ENCODE measurements at places on chromosomes 16 and 17.

DNA sequence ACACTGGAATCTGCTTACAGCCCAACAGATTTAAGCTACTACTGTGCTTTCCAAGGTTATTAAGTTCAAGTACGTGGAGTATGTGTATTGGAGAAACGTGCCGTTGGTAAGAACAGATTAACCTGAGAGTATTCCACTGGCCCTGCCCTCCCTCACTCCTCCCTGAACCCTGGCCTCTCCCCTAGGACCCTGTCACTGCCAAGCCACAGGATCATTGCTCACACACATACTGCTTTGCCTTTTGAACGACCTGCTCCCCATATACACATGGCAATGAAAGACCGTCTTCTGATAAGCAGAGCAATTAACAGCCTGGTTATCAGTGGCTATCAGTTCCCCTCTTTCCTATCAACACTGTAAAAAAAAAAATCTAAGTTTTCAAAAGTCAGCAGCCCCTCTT is 458.9 kb upstream of the DYNLRB2 start:
- DNase-seq, result no peak

GRCh38 chr17:29588562-29589411 is 661 bp downstream of the GIT1 start:
- no peak for DNase-seq

DNA sequence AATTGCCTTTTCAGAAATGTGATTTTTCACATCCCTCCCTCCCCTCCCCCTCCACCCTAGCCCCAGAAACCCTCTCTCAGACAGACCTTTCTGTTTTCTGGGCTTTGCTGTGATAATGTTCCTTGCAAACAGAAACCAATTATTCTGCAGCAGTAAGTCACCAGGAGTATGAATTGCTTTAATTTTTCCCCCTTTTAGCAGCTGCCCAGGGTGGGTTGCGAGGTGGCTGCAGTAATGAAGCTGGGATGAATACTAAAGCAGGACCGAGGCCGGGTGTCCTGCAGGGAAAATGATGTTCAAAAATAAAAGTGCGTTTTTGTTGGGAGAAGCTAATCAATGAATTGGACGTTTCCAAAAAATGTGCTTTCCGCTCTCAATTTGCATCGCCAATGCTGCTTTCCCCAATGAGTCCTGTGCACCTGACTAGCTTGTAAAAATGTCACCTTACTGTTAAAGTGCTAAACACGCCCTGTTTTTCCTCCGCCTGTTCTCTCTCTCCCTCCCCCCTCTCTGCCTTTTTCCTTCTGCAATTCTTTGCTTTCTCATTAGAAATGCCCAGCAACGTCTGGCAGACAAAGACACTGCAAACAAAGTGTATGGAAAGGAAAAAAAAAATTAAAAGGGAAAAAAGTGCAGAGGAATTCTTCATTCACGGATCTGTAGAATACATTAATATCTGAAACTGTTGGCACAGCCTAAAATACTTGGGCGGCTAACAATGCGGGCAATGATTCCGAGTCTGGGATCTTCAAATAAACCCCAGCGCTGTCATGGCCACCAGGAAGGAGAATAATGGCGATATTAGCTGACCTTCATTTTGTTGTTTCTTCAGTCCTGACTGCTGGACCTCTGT is 244.1 kb downstream of the STX8 start:
- DNase-seq, result no peak

DNA sequence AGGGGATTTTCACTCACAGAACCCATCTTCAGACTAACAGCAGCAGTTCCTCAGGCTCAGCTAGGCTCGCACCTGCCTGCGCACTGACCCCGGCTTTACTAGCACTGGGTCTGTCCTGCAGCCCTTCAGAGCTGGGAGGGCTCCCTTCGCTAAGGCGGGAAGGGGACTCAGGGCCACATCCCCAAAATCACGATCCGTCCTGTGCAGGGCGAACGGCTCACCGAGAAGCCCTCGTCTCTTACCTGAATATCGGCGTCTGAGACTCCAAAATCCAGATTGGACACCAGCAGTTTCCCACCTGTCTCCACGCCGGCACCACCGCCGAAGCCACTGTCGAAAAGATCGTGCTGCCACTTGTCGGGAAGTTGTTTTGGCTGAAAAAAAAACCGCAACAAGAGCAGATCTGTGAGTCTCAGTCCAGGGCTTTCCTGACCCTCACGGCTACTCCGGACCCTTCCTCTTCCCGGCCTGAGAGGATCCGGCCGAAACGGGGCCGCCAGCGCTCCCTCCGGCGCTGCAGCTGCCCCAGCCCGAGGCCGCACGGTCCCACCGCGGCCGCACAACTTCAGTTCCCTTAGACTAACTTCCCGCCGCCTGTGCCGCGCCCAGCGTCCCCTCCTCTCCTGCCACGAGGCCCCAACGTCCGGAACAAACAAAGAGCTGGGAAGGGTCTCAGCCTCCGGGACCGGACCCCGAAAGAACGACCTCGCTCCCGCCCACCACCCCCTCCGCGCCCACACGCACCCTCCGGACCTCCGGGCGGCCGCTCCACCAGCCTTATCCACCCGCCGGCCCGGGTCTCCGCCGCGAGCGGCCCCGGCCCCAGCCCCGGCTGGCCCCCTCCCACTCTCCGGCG is 711 bp downstream of the ALYREF start:
- DNase-seq, result no peak

GRCh38 chr16:84889066-84889465 is 69.3 kb downstream of the CRISPLD2 start:
- no peak for DNase-seq

- no peak for DNase-seq
These were observed 17.9 kb downstream of the KPNA2 start for GRCh38 chr17:68053231-68054013.

DNA sequence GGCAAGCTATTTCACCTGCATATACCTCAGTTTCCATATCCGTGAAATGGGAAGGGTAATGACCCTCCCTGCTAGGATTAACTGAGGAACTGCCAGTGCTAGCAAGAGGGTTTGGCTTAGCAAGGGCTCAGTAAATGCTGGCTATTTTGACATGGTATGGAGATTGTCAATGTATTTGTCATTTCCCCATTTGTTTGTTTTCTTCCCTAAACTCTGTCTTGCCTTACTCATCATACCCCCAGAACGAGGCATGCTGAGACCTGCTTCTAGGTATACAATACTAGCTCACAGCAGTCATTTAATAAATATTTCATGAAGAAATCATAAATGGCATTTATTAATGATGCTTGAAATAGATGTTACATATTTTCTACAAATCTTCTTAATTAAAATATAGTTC is 124.0 kb downstream of the DYNLRB2 start:
- DNase-seq, result no peak

- no peak for DNase-seq
These were observed 6.7 kb upstream of the TOB1 start for GRCh38 chr17:50872710-50873424.

GRCh38 chr17:38745545-38745944 is 2.6 kb downstream of the PCGF2 start:
- no peak for DNase-seq

DNA sequence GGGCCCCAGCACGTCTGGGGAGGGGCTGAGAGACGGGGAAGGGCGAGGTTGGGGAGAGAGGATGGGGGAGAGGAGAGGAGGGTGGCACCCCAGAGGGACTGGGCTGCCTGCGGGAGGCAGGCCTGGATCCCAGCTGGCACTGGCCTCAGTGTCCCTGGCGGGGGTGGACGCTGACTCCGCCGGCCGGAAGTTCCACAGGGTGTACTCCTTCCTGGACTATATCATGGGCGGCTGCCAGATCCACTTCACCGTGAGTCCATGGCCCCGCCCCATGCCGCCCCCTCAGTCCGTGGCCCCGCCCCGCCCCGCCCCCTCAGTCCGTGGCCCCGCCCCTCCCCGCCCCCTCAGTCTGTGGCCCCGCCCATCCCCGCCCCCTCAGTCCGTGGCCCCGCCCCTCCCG is 11.3 kb downstream of the CPNE7 start:
- DNase-seq, result no peak

GRCh38 chr16:3664187-3664896 is 9.9 kb downstream of the DNASE1 start:
- no peak for DNase-seq

GRCh38 chr17:79840269-79840988 is 1.2 kb upstream of the CBX4 start:
- no peak for DNase-seq

- no peak for DNase-seq
These were observed 21.5 kb upstream of the PSMD7 start for GRCh38 chr16:74275031-74275636.

- no peak for DNase-seq
These were observed 371.2 kb downstream of the NPIPA8 start for GRCh38 chr16:17965133-17965900.

GRCh38 chr16:1279945-1280589 is 24.2 kb downstream of the TPSD1 start:
- no peak for DNase-seq

GRCh38 chr16:2511128-2511800 is 2.5 kb upstream of the ATP6V0C start:
- DNase-seq, result no peak

DNA sequence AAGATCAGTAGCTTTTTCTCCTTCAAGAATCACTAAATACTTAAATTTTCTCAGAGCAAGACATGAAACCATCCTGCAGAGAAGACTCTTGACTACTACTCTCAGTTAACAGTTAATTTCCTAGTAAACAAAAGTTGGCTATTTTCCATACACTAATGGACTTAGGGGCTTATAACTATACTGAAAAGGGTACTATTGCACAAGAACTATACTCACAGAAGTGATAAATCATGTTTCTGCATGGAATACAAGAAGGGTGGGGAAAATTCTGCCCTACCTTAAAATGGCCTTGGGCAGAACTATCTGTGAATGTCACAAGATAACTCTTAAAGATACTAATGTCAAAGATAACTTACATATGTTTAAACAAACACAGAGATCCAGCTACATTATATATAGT is 12.5 kb downstream of the ZNF652 start:
- DNase-seq, result no peak

DNA sequence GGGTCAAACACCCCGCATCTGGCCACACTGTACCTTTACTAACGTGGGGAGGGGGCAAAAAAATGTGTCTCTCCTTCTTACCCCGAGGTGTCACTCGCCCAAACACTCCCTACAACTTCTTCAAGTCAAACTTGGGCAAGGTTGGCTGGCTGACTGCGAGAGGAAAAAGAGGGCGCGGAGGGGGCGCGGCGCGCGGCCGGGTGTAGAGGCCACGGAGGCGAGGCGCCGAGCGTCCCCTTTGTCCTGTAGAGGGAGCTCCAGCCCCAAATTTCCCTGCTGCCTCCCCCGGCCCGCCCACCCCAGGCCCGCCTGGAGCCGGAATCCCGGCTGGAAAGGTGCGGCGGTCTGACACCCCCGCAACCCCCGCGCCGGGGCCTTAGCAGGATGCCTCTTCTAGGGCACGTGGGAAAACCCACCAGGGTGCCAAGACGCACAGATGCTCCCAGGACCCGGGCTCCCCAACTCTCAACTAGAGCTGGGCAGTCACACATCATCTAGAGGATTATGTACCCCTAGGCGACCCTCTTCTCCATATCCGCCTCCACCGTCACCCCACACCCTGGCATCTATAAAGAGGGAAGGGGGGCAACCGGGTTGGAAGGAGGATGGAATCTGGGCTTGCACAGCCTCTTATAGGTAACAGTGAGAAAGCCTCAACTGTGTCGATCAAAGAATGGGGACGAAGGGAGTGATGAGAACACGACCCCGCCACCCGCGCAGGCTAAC is 4.2 kb downstream of the IRX3 start:
- no peak for DNase-seq

- no peak for DNase-seq
These were observed 36.1 kb upstream of the ERCC4 start for GRCh38 chr16:13883881-13884280.

GRCh38 chr17:78812855-78813254 is 27.8 kb downstream of the USP36 start:
- no peak for DNase-seq

GRCh38 chr17:73847952-73848351 is 203.7 kb upstream of the SDK2 start:
- DNase-seq, result no peak

DNA sequence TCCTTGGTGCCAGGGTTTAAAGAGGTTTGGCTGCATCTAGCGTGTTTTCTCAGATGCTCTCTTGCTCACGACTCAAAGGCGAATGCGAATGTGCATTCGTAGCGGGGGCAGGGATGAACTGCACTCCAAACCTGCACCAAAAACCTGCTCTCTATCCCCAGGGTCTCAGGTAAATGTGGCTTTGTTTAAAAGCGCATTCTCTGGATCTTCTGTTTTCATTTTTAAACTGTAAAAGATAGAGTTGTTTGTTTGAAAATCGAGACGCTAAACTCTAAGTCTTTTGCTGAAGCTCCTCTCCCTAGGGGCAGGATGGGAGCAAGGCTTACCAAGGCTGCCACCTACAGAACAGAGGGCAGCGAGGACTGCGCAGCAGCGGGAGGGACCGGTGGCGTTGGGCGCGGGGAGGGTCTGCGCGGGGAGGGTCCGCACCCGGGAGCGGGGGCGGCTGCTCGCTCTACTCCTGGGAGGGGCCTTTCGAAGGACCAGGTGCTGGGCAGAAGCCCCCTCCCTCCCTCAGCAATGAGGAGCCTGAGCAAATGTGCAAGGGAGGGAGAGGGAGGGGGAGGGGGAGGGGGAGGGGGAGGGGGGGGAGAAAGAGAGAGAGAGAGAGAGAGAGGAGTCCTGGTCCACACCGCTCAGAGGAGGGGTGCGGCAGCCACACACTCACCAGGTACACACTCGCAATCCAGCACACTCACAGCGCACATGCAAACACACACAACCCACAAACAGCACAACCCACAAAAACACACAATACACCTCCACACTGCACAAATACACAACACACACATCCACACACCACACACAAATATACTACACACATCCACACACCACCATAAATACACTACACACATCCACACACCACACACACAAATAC is 142.8 kb downstream of the GRIN2A start:
- no peak for DNase-seq

GRCh38 chr17:57178839-57179238 is 77.5 kb upstream of the MSI2 start:
- DNase-seq, result no peak

DNA sequence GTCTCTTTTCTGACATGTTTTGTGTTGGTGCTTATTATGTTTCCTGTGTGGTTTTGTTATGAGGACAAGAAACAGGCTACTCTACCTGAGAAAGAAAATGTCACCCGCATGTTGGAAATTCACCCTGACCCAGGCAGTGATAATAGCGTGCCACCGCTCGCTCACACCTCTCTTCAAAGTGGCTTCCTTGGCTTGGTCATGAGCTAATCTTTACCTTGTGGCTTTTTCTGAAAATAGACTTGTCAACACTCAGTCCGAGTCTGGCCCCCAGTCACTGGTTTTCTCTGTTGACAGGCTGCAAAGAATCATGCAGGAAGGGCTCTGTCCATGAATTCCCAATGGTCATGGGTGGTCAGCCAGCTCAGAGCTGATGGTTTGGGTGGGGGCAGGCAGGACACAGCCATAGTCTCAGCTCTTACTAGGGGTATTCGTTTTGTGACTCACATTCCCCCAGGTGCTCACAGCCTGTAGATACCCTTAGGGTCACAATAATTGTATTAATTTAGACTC is 121.3 kb upstream of the CACNG5 start:
- no peak for DNase-seq

GRCh38 chr16:11372073-11372828 is 27.0 kb downstream of the RMI2 start:
- DNase-seq, result no peak

GRCh38 chr17:71033336-71033735 is 864.0 kb downstream of the KCNJ2 start:
- DNase-seq, result no peak

GRCh38 chr16:80759419-80760162 is 44.8 kb downstream of the CDYL2 start:
- no peak for DNase-seq

GRCh38 chr17:80876950-80877728 is 114.5 kb upstream of the CHMP6 start:
- DNase-seq, result no peak

GRCh38 chr17:66383333-66383732 is 80.9 kb downstream of the PRKCA start:
- no peak for DNase-seq
